Keratinocyte (primary cell): ENCODE measurements at places on chromosomes 11 and 22.

GRCh38 chr22:43262990-43263644, 76.2 kb upstream of the TTLL12 start:
- DNase-seq, result no peak

GRCh38 chr22:22936180-22936914, 48.7 kb downstream of the IGLL5 start:
- no peak for DNase-seq

GRCh38 chr22:19204640-19205039, 26.1 kb upstream of the SLC25A1 start:
- no peak for DNase-seq

DNA sequence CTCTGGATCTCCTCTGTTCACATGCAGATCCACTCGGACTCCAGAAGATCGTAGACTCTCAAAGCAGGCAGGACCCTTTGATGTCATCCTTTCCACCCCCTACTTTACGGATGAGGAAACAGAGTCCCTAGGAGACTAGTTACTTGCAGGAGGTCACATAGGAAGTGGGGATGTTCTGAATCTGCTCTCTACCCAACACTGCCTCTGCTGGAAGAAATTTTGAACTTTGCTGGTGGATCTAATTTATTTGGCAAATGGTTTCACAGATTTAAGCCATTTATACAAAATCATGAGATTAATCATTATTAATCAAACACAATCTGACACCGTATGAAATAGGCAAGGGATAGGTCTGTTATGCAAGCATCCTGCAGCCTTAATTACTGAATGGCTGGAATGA, 55.0 kb upstream of the USP47 start:
- DNase-seq, result no peak

- no peak for DNase-seq
Measured at GRCh38 chr11:111819161-111819828, 52.1 kb downstream of the ALG9 start.

- no peak for DNase-seq
Measured at GRCh38 chr22:46500201-46500600, 37.2 kb downstream of the CELSR1 start.

- no peak for DNase-seq
Measured at GRCh38 chr11:92839450-92839849, 130.0 kb upstream of the MTNR1B start.

- DNase-seq, result no peak
Measured at GRCh38 chr11:82557274-82557673, 176.4 kb downstream of the FAM181B start.

DNA sequence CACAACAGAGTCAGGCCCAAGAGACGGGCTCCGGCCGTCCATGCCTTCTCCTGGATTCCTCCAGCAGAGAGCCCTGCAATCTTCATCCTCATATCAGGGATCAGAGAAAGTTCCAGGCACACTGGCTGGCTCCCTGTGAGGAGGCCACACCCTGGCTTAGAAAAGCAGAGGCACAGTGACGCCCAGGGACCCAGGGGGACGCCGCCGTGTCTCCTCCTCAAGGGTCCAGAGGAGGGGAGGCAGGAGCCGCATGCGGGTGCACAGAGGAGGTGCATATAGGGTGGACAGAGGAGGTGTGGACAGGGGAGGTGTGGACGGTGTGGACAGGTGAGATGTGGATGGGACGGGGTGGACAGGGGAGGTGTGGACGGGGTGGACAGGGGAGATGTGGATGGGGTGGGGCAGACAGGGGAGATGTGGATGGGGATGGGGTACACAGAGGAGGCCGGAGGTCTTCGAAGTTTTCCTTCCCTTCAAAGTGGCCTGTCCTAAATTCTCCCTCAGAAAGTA, 1521.9 kb downstream of the BRD1 start:
- no peak for DNase-seq

DNA sequence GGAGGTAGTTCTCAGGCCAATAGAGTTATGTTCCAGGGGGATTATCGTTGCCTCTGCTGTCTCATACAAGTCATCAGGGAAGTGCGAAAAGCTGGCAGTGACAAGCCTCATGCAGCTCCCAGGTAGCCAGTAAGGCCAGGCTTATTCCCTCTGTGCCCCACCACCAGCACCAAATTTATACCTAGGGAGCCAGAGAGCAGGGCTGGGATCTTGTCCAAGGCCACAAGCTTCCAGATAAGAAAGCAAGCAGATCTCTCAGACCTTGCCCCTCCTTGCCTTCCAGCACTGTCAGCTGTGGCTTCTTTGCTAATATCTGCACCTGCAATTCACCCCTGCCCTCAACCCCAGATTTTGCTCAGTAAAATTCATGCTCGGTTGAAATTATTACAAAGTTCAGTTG, 206.3 kb upstream of the FAT3 start:
- DNase-seq, result no peak

GRCh38 chr22:31177420-31178162, 17.6 kb downstream of the RNF185 start:
- DNase-seq, result peak; percentile 88

GRCh38 chr11:36594316-36594989, at the start of gene IFTAP:
Gene IFTAP (plus strand): TSS chr11:36594502. CDS start chr11:36610104, 15,602 bp downstream.
- no peak for DNase-seq

DNA sequence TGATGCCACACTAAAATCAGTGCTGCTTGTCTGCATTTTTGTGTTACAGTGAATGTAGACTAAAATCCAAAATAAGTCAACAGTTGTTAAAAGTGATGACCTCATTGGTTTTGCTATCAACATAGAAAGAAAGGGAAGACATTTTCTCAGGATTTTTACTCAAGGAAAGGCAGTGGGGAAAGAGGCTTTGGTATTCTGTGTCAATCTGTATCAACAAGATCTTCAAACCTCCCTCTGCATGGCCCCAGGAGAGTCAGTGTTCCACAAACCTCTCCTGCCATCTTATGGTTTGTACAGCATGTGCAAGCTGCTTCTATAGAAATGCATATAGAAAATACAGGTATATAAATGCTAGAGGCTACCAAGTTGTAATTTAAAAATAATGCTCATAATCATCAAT, 13.8 kb upstream of the OR51M1 start:
- DNase-seq, result no peak

DNA sequence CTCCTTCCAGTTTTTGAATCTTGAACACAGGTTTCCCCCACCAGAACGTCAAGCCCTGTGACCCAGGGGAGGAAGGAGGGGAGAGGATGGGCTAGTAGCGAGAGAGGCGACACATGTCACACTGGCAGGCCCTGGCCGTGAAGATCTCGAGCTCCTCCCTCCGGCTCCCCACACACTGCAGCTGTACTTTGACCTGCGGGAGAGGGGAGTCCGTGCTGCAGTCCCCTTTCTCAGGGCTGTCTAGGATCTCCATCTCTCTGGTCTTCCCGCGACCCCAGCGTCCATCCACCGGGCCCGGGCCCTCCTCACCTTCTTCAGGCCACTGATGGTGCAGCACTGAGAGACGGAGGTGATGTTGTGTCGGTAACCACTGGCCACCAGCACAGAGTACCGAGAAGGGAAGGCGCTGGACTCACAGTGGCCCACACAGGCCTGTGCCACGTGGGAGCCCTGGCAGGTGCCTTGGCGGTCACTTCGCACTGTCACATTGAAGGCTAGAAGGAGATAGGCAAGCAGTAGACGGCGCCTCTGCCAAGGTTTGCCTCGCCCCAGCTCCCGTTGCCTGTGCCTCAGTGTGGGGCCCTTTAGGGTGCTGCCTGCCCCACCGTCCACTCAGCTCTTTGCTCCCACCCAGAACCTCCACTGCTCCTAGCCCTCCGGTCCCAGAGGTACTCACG, 873 bp downstream of the GPHA2 start:
- no peak for DNase-seq

DNA sequence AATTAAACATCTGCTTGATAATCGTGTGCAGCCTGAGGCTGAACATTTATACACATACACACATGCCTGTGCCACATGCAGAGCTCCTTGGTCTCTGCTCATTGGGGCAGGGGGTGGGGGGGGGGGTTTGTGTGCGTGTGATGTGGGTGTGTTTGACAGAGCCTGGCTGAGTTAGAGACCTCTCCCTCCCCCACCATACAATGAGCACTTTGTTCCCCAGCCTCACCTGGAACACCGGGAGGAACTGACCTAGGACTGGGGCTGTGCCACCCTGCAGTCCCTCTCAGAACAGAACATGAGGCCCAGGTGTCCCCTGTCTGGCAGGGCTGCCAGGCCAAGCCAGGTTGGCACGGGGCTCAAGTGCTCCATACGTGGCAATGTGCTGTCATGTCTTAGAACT, 96.6 kb downstream of the TP53I11 start:
- no peak for DNase-seq

DNA sequence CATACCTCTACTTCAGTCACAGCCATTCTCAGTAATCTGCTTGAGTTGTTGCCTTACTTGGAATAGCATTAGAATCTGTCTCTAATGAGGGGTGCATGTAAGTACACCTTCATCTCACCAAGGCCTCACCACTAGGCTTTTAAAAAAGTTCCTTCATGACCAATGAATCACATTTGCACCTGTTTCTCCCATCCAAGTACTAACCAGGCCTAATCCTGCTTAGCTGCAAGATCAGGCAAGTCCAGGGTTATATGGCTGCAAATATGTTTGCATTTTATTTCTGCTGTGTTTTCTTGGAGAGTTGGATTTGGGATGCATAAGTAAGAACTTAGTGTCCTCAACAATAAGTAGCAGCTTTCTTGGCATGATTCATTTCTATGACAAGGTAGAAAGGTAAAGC, 66.9 kb downstream of the BBOX1 start:
- no peak for DNase-seq

DNA sequence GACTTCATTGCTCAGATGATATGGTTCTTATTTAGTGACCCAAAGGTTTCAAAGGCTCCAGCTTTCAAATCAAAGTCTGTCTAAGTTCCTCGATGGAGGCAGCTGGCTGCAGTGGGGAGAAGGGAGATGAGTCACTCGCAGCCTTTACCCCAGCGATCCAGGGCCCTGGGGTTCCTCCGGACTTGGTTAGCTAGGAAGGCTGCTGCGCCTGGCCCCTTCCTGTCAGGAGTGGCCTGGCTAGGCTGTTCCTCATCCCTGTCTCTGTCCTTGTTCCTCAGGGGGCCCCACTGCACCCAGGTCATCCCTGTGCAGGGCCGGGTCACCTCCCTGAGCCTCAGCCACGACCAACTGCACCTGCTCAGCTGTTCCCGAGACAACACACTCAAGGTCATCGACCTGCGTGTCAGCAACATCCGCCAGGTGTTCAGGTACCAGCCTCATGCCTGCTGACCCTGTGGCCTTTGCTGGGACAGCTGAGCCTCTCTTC, 13.9 kb downstream of the ATG16L2 start:
- no peak for DNase-seq

- DNase-seq, result peak; percentile 15
Measured at GRCh38 chr22:29108137-29108536, 35.3 kb downstream of the KREMEN1 start.

DNA sequence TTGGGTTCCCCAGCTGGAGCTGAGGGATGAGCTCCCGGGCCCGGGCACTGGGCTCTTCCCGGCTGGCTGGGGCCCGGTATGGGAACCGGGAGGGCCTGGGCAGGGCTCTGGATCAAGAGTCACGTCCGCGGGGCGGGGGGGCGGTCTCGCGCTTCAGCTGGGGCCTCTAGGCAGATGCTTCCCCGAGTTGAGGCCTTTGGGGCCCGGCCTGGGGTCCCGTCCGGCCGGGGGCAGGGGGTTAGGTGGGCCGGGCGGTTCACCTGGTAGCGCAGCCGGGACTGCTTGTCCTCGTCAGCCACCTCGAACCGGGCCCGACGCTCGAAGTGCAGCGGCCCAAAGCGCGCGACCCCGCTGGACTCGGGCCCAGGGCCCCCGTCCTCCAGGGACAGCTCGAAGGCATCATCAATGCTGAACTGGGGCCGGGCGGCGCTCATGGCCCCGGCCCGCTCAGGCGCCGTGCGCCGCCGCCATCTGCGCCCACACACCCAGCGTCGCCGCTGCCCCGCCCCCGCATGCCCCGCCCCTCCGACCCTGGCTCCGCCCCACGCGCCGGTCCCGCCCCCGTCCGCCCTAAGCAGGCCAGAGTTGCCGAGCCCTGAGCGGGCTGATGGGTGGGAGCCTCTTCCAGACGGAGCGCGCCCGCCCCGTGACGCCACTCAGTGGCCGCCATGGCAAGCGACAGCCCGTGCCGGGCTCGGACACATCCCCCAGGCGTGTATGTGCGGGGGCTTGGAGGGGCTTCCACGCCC, at the start of gene TMEM134:
TSS of gene TMEM134 (minus strand) at position 493 of the 749 bp plus-strand sequence. CDS start at position 434, 59 bp downstream.
- no peak for DNase-seq

- peak; percentile 84 for DNase-seq
Measured at GRCh38 chr11:12287374-12288211, 89.8 kb upstream of the PARVA start.

DNA sequence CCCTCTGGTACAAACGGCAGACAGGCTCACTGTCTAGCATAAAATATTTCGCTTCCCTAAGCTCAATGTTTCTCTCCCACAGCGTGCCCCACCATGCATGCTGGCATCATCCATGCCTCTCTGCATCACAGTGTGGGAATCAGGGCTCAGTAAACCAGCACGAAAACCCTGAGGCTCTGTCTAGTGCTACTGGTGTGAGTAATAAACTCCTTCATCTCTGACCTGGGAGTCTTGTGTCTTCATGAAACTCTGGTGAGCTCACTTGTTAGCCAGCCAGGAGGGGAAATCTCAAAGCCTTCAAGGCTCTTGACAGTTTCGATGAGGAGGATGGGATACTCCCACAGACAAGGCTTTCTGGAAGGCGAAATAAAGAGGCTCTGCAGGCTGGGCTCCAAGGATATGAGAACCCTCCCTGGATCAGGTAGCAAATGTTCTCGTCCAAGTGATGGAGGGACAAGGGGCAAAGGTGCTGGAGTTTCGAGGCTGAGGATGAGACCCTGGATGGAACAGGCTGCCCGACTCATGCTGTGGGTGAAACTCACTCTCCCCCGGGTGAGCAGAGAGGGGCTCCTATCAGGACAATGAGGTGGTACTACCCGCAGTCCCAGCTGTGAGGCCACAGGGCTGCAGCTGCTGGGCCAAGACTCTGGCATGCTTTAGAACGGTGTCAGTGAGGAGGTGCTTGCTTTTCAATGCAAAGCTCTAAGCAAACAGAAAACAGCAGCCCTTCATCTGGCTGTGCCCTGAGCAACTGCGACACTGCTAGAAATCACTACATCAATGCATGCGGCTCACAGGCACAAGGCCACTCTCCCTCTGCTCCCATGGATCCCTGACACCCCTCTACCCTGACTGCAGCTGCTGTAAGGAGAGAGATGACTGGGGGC, 69.3 kb downstream of the SHANK2 start:
- DNase-seq, result no peak

DNA sequence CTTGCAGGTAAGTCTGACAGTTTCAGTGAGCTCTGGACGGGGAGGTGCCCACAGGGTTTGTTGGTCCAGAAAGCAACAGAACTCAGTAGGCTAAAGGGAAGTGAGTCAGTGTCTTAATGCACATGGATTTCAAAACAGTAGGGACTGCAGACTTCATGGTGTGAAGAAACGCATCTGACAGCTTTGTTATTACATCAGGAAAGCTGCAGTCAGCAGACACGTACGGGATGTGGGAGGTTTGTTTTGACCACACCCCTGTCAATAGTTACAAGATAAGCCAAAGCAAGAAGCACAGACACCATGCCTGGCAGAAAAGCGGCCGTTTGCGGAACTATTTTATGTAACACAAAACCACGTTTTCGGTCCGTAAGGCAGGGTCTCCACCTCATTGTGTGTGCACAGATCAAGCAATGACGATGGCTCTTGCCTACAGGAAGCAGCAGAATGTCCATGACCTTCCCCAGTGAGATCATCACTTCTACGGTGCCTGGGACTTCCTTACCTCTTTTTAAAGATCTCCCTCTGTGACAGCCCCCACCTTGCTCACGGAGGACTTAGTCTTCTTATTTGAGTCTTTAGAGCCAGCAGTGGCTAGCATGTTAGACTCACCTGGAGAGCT, 58.2 kb upstream of the FTH1 start:
- DNase-seq, result peak; percentile 73
